AML-193 (cell line): ENCODE measurements at places on chromosomes 1 and 21.

DNA sequence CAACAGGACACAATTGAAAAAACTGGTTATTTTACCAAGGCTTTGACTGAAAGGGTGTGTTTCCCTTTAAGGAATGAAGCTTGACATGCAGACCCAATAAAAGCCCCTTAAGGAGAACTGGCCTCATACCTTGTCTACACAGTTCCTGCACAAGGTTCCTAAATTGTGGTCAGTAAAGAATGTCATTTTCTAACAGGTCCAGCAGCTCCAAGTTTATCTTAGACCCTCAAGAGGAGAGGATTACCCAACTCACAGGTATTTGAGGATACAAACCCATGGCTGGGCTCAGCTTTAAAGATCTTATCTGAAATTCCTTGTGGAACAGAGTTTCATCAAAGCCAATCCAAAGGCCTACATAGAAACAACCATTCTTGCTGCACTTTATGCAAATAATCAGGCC is 31.4 kb upstream of the CBR3 start:
- DNase-seq, result no peak

DNA sequence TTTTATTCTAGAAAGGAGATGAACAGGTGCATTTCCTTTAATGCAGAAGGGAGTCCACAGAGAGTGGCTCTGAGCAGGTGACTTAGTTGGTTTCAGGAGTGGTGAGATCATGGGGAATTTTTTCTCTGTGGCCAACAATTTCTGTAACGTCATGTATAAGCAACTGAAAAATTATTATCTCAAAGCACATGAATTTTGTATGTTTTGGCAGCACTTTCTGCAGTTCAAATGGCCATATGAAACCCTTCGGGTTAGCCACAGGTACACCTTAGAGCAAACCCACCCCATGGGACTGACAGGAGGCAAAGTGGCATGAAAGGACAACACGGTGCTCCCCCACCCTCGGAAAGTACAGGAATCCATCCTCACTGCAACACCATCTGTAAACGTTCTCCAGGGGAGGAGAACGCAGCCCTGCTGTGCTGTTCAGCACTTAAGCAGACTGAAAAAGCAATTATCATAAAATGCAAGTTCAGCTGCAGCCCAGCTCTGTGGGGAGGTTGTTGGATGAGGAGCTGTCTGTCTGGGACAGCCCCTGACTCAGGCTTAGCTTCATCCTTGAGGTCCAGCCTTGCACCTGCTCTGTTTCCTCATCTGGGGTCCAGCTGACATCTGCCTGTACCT is 55.8 kb upstream of the CLDN14 start:
- no peak for DNase-seq

DNA sequence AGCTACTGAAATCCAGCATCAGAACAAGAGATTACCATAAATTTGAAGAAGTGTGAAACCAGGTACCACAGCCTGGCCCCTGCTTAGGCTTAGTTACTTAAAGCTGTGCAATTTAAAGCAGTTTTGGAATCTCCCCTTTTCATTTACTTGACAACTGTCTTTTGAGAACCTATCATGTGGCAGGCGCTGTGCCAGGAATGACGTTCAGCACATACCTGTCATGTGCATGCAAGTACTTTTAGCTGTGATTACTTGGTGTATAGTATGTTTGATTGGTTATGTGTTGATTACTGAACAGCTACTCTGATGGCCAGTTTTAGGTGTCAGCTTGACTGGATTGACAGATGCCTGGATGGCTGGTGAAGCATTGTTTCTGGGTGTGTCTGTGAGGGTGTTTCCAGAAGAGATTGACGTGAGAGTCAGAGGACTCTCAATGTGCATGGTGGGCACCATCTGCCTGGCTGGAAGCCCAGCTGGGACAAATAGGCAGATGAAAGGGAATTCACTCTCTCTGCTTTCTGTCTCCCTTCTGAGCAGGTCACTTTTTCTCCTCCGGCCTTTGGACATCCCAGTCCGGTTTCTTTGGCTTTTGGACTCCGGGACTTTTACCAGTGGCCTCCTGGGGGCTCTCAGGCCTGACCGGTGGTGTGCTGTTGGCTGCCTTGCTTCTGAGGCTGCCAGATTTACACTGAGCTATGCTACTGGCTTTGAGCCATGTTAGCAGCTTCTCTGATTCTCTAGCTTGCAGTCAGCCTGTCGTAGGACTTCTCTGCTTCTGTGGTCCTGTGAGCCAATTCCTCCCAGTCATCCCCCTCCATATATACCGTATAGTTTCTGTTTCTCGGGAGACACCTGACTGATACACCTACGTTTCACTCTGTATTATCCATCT is 178.0 kb downstream of the RYR2 start:
- no peak for DNase-seq

DNA sequence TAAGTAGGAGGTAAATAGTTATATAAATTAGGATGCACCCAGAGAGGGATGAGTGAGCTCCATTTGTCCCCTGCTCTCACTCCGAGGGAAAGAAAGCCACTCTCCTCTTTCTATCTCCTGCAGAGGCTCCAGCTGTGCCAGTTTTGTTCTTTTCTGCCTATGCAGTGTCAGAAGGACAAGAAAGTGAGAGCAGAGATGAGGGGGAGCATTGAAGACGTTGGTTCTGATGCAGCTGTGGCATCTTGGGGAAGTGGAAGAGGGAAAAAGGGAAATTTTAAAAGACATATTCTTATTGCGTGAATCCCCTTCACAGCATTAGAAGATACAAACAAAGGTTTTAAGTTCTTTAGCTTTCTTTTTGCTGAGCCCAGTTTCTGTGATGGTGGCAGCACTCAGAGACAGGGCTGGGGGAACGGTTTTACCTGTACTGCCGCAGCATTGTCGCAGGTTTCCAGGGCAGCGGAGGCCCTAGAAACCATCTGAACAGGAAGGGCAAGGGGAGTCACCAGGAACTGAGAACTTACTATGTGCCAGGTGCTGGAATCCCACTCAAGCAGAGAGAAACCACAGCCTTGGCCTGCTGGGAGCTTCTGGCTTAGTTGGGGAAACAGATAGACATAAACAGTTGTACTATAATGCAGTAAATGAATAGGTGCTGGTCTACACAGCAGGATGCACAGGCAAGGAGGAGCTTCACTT is 44.9 kb upstream of the USP24 start:
- DNase-seq, result no peak

DNA sequence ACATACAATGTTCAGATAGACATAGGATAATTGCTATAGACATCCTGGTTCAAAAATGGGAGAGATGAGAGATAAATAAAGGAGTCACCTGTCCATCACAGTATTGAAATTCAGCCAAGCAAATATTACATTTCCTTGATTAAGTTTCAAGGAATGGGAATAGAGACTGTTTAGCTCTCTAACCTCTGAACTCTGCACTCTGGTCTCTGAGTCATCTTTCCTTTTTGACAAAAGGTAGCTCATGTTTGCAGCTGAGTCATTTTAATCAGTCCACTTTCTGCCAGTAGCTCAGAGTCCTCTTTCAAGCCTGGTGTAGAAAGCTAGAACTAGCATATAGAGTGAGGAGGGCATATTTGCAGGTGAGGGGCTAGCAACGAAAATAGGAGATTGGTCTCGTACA is 51.4 kb upstream of the GJA8 start:
- no peak for DNase-seq

DNA sequence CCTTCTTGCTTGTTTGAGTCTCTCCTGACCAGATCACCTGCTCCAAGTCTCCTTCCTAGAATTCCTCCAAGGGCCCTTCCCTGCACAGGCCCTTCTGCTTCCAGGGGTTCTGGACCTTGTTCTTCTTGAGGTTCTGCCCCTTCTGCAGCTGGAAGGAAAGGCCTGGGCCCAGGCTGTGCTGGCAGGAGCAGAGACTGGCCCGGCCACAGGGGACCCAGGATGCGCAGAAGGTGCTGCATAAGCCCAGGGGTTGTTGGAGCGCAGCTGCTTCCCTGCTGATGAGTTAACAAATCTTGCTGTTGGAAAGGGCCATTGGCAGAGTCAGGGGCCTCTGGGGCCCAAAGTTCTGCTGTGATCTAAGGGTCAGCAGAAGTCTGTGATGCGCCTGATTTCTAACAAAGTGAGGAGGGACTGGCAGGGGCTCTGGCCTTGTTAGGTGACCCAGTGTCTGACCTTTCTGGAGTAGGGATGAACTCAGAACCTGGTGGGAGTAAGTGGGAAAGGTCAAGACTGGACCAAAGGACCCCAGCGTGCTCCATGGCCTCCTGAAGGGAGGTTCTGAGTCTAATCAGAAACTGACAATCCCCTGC is 509.8 kb downstream of the PTPRU start:
- no peak for DNase-seq

- DNase-seq, result peak; percentile 58
Observed at GRCh38 chr21:29293495-29293894, 5.2 kb upstream of the BACH1 start.

DNA sequence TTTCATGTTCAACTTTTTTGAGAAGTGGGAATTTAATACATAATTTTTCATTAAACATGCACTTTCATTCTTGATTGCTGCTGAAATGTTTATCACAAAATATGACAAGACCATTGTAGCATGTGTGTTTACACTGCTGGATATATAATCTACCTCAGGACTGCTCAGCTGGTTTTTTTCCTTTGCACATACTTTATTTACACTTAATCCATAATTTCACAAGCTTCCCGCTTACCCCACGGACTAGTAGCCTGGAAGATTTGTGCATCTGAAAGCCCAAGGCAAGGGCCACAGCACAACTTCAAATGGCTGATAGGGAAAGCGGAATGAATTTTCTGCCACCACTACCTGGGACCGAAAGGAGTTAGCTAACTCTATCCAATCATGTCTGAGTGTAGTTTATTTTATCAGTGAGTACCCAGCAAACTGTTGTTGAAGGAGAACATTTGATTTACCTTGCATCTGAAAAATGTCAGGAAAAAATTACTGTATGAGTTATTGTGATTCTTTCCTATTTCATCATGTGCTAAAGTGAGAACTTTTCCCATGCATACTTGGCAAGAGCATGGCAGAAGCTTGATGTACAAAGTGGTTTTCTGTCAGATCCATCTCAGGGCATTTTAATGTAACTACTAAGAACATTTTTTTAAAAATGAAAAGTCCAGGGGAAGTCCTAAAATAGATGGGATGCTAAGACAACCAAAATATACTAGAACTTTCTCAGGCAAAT is 558.2 kb upstream of the USP24 start:
- DNase-seq, result no peak

GRCh38 chr1:1137256-1138045 is 21.6 kb upstream of the C1orf159 start:
- DNase-seq, result no peak

DNA sequence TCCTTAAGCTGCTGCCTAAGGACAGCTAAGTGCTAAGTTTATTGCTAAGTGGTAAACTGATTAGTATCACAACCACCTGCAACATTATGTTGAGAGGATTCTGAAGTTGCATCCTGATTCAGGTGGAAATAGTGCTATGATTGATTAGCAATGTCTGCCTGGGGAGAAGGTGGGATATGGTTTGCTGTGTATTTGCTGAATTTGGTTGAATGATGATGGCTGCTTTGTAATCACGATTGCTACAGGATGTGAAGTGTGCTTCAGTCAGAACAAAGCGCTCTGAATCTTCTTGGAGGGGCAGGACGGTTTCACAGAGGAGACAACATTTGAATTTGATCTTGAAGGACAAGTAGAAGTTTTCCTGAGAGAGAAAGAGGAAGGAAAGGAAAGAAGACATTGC is 226.0 kb downstream of the ST6GALNAC3 start:
- DNase-seq, result no peak

- peak; percentile 33 for DNase-seq
Observed at GRCh38 chr1:15304708-15305467, 57.9 kb downstream of the FHAD1 start.
